Stimulated activated CD4-positive, alpha-beta T cell treated with anti-CD3 and anti-CD28 coated beads, TNF-alpha, amount 100 ng/mL, for 4 hours (primary cell): ENCODE measurements at places on chromosomes 5 and 9.

DNA sequence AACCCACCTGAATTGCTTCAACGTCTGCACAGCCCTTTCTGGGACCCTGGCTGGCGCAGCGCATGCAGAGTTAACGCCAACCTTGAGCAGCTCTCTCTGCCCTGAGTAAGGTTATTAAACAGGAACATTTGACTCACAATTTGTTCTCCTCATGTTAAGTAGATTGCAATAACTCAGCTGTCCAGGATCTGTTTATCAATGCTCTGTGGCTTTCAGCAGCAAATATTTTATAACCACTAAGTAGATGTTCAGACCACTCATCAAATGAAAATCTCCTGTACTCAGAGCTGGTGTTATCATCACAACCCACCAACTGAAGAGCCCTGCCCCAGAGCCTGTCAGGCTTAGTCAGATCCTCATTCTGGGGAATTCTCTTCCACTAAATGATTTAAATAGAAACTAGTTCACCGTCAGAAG, 403.0 kb downstream of the ZNF608 start:
- no peak for DNase-seq

- no peak for DNase-seq
These were observed 77.4 kb upstream of the SPATA31E1 start for GRCh38 chr9:87805259-87805658.

- no peak for DNase-seq
These were observed 35.3 kb upstream of the PRRC2B start for GRCh38 chr9:131358556-131358955.

DNA sequence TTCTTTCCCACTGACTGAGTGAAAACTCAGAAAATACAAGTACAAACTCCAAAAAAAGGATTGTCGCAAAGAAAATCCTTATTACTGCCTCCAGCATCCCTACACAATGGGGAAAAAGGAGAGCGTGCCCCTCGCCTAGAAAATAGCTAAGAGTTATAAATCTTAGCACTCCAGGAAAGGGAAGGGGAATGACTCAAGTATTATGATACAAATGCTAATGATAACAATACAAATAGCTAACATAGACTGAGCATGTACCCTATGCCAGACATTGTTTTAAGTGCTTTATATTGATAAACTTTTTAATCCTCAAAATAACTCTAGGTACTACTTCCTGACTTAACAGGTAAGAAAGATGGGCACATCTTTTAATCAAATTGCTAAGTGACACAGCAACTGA, 70.8 kb upstream of the VCAN start:
- DNase-seq: no peak

GRCh38 chr5:166803058-166803457, 1488.4 kb upstream of the WWC1 start:
- no peak for DNase-seq

- DNase-seq: no peak
These were observed 89.2 kb upstream of the GRHPR start for GRCh38 chr9:37333288-37333687.

- no peak for DNase-seq
These were observed 25.0 kb downstream of the LMNB1 start for GRCh38 chr5:126801992-126802294.

DNA sequence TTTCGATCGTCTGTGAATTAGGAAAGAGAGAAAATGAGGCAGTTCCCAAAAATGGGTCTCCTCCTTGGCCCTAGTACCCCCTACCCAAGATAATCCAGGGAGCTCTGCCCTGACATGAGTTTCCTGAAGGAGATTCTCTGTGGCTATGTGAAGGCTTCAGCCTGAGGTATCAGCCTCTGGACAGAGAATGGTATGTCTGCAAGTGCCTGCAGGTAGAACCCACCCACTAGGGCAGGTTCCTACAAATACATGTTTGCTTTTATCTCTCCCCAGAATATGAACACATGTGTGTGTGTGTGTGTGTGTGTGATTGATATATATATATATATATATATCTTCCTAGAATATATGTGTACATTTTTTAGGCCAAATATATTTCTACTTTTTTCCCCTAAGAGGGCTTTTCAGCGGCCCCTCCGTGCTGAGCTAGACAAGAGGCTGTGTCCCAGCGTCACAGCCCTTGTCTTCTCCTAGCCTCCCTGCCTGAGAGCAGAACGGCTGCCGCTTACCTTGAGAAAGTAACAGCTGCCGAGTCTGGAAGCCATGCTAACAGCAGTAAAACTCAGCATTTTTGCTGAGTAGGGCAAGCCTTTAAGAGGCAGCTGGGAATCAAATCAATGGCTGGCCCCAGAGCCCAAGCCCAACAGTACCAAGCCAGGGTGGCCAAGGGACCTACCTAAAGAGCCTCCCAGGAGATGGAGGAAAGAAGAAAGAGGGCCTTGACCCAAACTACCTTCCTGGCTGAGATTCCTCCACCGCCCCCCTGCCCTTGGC, 2.1 kb downstream of the BRINP1 start:
- no peak for DNase-seq

- no peak for DNase-seq
These were observed 261.7 kb downstream of the KIF4B start for GRCh38 chr5:155275222-155275621.

GRCh38 chr5:68476854-68477253, 261.3 kb downstream of the PIK3R1 start:
- no peak for DNase-seq

DNA sequence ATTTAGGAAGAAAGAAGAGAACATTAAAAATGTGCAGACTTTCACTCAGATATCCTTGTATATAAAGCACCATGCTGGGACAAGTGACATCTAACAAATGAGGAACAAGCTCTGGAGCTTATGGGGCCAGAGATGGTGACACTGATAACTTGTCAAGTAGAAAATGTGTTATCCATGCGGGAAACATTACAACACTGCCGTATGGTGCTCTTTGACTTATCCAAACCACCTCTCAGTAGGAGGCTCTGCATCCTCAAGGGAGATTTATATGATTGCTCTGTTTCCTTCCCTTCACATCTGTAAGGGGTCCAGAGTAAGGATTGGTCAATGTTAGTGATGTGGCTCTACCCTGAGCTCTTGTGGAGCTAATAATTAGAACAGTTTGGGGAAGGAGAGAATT, 23.5 kb downstream of the KCTD16 start:
- no peak for DNase-seq

- DNase-seq: no peak
These were observed 128.4 kb downstream of the EPB41L4A start for GRCh38 chr5:112290691-112291090.

GRCh38 chr9:127319366-127320114, 55.0 kb downstream of the GARNL3 start:
- no peak for DNase-seq

- no peak for DNase-seq
These were observed 405.3 kb downstream of the TLR4 start for GRCh38 chr9:118109542-118109941.

- no peak for DNase-seq
These were observed 206.4 kb downstream of the PAPPA start for GRCh38 chr9:116360016-116360415.

- no peak for DNase-seq
These were observed 61.0 kb upstream of the ADAMTS2 start for GRCh38 chr5:179406031-179406961.

- no peak for DNase-seq
These were observed 191.8 kb downstream of the MELK start for GRCh38 chr9:36764364-36765076.

DNA sequence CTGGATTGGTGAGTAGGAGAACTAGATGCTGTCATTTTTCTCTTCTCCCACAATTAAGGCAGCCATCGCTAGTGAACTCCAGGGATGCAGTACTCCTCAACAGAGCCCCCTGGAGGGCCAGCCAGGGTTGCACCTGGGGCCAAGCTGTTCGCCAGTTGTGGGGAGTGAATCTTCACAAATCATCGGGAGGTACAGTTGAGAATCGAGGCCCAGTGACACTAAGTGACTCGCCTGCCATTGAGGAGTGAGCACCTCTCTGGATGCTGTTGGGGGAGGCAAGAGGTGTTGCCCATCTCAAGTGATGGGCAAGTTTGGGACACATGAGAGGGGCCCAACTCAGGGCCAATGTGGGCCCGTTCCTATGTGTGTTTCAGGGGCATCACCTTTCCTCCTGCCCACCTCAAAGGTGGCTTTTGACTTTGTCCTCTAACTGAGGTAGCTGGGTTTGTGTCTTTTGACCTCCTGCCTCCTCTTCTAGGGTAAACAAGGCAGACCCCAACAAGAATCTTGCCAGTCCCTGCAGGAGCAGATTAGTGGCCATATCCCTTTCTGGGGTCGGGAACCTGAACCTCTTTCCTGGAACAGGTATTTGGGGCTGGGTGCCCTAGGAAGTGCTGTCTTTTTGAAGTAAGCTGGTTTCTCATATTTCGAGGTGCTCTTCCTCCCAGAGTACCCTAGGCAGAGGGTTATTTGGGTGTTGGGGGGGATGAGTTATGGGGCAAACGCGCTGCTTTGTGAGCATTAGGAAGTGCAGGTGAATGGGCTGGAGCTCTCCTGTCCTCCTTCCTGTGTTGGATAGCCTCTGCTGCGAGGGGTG, 181.2 kb downstream of the MACROH2A1 start:
- DNase-seq: no peak

- no peak for DNase-seq
These were observed 832 bp downstream of the LMBRD2 start for GRCh38 chr5:36150676-36151433.

GRCh38 chr9:134863306-134863902, 17.2 kb upstream of the FCN2 start:
- DNase-seq: no peak

DNA sequence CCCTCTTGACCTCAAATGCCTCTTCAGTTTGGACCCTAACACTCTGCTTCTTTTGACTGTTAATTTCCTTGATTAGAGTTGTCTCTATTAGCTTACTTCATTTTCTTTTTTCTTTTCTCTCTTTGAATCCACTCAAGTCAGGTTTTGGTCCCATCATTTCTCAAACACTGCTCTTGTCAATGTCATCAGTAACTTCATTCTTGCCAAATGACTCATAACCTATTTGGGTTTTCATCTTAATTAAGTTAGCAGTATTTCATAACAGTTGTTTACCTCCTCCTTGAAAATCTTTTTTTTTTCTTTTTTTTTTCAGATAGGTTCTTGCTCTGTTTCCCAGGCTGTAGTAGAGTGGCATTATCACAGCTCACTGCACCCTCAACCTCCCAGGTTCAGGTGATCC, 119.6 kb downstream of the PARP8 start:
- no peak for DNase-seq

- no peak for DNase-seq
These were observed 335.0 kb upstream of the KLF4 start for GRCh38 chr9:107824556-107824955.

DNA sequence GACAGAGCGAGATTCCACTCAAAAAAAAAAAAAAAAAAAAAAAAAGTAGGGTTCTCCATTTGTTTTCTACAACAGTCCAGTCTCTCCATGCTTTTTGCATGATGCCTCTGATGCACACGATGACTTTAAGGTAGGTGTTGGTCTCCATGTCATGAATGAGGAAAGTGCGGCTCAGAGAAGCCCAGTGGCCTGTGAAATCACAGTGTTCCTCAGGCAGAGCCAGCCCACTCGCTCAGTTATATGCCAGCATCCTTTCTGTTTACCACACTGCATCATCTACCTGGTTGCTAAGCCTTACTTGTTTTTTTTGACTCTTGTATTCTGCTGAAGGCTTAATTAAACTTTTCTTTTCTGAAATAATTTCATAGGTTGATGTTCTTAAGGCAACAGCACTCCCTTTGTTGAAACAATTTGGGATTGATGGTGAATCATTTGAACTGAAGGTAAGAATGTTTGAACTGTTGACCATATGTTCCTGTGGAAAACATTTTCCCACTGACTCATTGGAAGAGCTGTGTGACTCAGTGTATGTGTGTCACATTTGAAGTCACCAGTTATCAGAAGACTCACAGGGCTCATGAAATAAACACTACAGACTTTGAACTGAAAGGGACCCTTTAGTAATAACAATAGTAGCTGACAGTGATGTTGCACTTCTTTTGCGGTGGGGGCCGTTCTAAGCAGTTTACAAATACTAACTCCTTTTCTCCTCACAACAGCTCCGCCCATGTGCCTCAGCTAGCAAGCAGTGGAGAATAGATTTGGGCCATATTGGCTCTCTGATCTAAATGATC, 40.2 kb downstream of the RCL1 start:
- peak; percentile 3 for DNase-seq

GRCh38 chr5:150058480-150059126, 27.8 kb downstream of the CSF1R start:
- no peak for DNase-seq

DNA sequence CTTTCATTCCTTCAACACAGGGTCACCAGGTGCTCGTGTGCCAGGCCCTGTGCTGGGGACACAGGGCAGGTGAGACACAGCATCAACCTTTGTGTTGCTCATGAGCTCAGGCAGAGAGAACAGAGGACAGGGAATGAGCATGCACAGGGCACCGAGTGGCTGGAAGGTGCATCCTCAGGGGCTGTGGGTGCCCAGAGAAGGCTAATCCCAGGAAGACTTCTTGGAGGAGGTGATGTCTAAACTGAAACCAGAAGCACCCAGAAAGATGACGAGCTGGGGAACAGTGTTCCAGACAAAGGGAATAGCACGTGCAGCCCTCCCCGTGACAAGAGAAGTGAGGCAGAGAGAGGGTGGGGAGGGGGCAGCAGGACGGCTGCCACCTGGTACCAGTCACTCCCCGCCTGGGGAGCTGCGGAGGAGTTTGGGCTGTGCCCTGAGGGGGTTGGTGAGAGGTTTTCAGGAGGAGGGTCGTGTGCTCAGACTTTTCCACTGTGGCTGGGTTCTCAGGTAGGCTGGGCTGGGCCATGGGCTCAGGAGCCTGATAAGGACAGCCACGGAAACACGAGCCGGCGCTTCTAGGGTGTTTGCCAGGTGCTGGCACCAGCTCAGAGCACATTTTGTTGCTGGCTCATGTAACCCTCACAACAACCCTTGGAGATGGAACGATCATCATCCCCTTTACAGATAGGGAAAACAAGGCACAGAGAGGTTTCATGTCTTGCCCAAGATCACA, 46.0 kb downstream of the HMCN2 start:
- DNase-seq: no peak

GRCh38 chr5:141733198-141733597, 51.2 kb upstream of the ARAP3 start:
- DNase-seq: no peak

- no peak for DNase-seq
These were observed 58.1 kb downstream of the CDO1 start for GRCh38 chr5:115758356-115758755.

GRCh38 chr5:1818784-1819183, 17.6 kb downstream of the NDUFS6 start:
- no peak for DNase-seq

DNA sequence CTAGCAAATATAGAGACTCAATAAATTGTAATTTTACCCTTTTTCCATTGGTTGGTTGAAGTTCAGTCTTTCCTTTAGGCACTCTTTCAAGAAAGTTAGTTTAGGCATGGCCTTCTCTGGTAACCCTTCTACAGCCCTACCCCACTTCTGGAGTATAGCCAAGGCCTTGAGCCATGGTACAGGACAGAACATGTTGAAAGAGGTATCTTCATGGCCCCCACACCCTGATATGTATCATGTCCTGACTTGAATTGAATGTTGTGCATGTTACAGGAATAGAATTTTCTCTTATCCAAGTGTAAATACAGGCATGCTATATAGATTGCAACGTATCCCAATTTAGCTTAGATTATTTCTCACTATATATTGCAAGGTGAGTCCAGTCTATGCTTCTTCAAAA, 175.6 kb downstream of the CD180 start:
- DNase-seq: no peak
